ENCODE measurements at places on chromosomes 13 and 19.
A peak's percentile ranks its signal among the peaks of the same experiment; 100 is the strongest.

DNA sequence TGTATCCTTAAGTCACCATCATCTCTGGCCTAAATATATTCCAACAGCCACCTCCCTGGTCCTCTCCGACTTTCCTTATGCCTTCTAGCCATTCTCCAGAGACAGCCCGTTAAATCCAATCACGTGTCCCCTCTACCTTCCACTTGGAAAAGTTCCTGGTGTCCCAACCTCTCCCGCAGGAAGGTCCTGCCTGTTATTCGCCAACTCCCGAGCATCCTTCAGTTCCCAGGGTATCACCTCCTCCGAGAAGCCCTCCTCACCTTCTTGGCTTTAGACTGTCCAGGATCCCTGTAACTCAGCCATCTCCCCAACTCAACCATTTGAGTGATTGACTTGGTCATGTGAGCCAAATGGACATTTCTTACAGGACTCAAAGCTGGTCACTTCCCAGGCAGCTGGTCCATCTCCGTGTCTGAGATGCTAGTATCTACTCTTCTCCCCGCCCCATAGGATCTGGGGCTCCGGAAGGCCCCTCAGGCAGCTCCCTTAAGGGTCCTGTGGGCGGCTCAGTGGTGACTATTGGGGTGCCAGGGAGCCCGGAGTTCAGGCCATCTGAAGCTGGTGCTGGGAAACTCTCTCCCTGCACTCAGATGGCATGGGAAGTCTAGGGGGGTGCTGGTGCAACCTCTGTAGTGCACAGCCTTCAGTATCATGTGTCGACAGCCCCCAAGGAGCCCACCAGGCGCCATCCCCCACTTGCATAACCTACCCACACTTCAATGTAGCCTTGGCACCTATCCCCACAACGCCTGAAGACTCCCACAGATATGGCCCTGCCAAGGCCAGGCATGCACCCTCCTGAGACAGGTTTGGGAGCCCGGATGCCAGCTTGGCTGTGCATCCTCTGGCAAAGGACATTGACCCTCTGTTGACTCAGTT lies 27.9 kb upstream of the NANOS3 start:
- DNase-seq = peak; percentile 65

DNA sequence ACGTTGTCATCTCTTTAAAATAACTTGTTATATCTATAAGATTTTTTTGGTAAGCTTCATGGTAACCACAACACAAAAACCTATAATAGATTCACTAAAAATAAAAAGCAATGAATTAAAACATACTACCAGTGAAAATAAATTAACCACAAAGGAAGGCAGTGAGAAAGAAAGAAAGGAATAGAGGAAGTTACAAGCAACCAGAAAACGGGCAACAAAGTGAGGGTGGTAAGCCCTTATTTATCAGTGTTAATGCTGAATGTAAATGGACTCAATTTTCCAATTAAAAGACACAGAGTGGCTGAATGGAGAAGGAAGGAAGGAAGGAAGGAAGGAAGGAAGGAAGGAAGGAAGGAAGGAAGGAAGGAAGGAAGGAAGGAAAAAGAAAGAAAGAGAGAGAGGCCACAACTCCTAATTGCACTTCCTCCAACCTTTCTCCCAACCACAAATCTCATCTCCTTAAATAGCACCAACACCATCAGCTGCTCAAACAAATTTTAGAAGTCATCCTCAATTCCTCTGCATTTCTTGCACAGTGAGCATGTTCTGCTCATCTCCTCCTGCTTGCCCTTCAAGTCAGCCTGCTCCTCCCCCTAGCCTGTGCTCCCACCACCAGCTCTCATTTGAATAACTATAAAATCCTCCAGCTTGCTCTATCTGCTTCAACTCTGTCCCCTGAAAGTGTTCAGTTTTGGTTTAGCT lies 48.6 kb downstream of the CCNA1 start:
- DNase-seq = no peak

GRCh38 chr13:44575741-44576350 lies at the start of gene TSC22D1:
TSS of gene TSC22D1 (minus strand) at chr13:44576330. CDS start at chr13:44576074, 256 bp downstream.
- peak; percentile 73 for DNase-seq

- DNase-seq = no peak
Measured at GRCh38 chr19:6074709-6075403, 35.4 kb downstream of the RFX2 start.

- DNase-seq = no peak
Measured at GRCh38 chr13:50928102-50928501, 18.5 kb downstream of the RNASEH2B start.

- no peak for DNase-seq
Measured at GRCh38 chr13:85997587-85997986, 198.4 kb upstream of the SLITRK6 start.

DNA sequence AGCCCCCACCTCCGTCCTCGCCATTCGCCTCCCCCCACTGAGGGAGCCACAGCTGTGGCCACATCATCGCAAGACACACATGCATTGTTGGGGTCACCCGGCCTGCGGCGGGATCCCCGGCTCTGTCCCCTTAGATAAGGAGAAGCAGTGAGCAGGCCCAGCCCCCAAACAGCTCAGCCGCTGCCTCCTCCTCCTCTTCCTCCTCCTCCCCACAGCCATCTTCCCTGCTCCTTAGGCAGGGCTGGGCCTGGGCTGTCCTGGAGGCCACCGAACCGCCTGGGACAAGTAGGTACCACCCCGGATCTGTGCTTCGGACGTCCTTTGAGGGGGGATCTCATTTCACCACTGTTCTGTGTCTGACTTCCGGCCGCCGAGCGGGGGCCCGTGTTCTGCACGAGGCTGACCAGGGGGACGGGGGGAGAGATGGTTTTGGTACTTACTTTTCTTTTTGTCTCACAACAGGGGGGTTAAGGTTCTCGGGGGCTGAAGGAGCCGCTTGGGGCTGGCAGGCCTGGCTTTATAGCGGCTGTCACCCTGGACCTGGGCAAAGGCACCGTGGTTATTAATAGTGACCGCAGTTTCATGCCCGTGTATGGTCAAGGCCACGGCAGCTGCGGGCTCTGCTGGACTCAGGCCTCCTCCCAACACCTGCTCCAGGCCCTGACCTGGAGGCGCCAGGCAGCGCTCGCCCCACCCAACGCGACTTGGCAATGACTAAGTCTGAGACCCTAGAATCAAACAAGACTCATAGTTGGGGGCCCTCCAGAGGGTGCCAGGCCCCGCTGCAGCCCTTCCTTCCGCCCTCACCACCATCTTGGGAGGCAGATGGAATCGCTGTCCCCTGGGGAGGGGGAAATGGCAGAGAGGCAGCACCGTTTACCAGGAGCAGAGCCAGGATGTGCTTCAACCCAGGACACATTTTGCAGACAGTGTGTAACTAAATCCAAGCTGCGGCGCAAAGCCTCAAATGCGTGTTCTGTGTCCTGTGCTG lies 18.3 kb downstream of the NMRK2 start:
- DNase-seq = no peak

Measured in left forelimb (tissue), 1 donor.